Stimulated activated CD4-positive, alpha-beta T cell treated with anti-CD3 and anti-CD28 coated beads, TNF-alpha, amount 100 ng/mL, for 1 hour (primary cell): ENCODE measurements at places on chromosomes 5 and 9.

DNA sequence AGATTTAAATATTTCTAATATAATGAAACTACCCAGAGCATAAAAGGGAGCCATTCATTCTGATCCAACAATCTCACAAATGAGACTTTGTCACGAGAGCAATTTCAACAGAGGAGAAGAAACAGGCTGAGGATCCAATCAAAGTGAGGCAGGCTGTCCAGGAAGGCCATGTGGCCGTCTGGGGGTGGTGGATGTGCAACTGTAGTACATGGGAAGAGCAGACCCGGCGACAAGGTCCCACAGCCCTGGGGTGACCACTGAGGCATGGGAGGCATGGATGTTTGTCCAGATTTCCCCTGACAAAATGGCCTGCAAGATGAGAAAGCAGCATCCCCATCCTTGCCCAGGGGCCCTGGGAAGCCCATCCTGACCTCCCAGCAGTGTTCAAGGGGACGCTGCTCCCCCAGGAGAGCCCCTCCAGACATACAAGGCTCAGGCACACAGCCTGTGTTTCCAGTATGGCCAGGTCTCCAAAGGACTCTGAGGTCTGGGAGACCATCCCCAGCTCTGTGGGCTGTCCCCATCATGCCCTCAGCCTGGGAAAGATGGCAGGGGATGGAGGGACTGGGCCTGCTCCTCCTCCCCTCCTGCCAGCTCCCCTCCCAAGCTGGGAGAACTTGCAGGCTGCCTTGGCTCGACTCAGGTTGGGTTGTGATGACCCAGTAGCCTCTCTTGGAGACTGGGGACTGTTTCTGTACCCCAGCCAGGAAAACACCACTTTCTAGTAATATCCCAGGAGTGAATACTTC lies 27.5 kb upstream of the FCN2 start:
- DNase-seq = no peak

GRCh38 chr5:77452351-77452750 lies 39.8 kb downstream of the WDR41 start:
- DNase-seq = no peak

GRCh38 chr9:1415146-1415545 lies 365.0 kb downstream of the DMRT2 start:
- no peak for DNase-seq

DNA sequence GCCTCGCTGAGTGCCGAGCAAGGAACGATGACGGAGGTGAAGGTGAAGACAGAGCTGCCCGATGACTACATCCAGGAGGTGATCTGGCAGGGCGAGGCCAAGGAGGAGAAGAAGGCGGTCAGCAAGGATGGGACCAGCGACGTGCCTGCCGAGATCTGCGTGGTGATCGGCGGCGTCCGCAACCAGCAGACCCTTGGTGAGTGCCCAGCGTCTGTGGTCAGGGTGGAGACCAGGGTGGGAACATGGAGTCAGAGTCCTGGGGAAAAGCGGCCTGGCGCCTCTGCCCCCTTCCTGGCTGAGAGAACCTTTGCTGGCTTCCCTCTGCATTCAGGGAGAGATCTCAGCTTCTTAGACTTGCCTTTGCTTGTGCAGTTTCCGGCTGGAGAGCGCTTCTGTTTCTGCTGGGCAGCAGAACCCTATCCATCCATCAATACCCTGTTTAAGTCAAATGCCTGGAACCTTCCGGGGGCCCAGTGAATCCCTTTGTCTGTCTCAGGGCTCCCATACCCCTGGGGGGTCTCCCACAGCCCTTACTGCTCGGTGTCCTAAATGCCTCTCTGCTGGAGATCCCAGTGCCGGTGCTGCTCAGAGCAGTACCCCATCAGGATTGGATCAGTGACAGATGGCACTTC lies 89.6 kb downstream of the AMBP start:
- no peak for DNase-seq

GRCh38 chr5:55327281-55327680 lies 19.5 kb downstream of the MTREX start:
- DNase-seq = no peak

GRCh38 chr9:133995012-133995896 lies 3.1 kb upstream of the VAV2 start:
- no peak for DNase-seq

DNA sequence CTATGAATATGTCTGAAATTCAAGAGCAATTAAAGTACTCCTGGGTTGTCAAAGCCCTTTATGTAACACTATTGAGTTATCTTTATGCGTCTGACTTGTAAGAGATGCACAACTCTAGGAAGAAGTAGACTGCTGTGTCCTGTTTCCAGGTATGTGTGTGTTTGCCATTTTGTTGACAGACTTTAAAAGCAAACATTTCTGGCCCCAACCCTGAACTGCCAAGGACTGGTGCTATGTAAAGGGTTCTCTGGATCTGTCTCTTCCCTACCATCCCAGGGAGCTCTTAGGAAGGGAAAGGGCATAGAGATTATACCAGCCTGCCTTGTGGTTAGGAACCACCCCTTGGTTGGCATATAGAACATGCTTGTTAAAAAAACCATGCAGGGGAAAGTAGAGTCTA lies 12.1 kb downstream of the SLC22A5 start:
- no peak for DNase-seq

DNA sequence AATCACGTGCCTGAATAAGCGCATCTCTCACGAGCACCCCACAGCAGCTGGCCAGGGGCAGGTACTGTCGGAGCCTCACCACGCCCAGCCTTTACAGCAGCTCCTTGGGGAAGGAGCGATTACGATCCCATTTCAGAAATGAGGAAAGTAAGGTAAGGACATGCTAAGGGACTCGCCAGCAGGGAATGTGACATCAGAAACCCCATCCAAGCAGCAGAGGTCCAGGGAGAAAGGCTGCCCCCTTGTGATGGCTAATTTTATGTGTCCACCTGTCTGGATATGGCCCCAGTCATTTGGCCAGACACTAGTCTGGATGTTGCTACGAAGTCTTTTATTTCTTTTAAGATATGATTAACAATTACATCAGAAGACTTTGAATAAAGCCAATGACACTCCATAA lies 77.3 kb downstream of the UBE2QL1 start:
- DNase-seq = no peak

DNA sequence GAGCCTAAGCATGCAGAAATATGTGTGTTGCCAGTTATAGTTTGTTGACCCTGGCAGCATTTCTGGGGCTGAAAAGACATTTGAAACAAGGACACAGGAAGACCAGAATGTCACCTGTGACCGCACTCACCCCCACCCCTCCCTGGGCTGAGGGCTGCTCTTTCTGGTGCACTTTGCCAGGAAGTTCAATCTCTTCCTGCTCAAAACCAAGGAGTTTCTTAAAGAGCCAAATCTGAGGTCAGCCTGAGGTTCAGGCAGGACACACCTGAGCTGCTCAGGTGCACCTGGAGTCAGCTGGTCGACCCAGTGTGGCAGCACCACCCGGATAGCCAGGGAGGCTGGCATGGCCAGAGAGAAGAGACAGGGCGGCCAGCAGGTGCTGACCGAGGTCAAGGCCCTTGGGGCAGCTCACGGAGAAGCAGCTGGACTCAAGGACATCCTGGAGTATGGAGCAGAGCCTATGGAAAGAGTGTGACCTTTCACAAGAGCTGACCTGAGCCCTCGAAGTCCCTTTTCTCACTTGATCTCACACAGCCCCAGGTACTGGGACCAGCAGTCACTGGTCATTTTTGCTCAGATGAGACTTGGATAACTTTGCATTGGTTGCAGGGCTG lies 376.9 kb upstream of the IRX4 start:
- DNase-seq = no peak
